ENCODE measurements at places on chromosomes 2 and 18.

GRCh38 chr2:239200646-239201530, 199.9 kb downstream of the HDAC4 start:
- no peak for DNase-seq

DNA sequence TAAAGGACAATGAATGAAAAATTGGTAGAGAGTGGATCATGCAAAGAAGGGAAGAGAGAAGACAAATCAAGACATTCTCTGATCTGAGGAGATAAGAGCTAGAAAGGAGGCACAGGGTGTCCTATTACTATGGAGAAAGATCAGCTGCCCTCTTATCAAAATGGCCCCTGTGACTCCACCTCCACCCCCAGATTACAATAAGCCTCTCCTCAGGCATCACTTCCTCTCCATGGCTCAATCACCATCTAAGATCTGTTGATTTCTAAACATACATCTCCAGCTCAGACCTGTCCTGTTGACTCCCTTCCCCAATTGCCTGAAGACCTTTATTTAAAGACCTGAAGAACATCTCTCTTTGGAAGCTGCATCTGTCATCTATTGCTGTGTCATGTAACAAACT, 43.2 kb downstream of the SP100 start:
- DNase-seq: no peak

DNA sequence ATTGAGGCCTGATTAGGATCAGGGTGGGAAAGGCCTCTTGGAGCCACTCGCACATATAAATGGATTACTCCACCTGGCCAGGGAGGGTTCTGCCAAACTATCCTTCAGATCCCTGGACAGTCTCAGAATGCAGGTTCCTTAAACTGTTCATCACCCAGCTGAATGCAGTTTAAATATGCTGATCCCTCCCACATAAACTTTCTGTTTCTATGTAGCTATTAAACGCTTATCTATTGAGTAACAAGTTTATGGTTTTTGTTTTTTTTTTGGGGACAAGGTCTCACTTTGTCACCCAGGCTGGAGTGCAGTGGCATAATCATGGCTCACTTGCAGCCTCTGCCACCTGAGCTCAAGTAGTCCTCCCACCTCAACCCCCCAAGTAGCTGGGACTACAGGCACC, 1.9 kb downstream of the CAD start:
- no peak for DNase-seq

GRCh38 chr2:186554429-186554828, 35.4 kb upstream of the ITGAV start:
- DNase-seq: no peak

- DNase-seq: no peak
Observed at GRCh38 chr2:38093527-38094165, 17.7 kb upstream of the CYP1B1 start.

DNA sequence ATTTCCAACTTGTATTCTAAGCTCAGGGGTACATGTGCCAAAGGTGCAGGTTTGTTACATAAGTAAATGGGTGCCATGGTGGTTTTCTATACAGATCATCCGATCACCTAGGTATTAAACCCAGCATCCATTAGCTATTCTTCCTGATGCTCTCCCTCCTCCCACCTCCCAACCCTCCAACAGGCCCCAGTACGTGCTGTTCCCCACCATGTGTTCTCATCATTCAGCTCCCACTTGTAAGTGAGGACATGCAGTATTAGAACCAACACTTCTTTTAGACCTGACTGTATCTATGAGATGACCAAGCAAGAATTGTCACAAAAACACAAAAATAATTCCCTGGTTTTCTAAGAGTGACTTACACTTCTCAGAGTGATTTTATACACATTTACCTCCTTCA, 83.0 kb downstream of the VIT start:
- no peak for DNase-seq

- no peak for DNase-seq
Observed at GRCh38 chr2:163640542-163641193, 95.1 kb downstream of the FIGN start.

DNA sequence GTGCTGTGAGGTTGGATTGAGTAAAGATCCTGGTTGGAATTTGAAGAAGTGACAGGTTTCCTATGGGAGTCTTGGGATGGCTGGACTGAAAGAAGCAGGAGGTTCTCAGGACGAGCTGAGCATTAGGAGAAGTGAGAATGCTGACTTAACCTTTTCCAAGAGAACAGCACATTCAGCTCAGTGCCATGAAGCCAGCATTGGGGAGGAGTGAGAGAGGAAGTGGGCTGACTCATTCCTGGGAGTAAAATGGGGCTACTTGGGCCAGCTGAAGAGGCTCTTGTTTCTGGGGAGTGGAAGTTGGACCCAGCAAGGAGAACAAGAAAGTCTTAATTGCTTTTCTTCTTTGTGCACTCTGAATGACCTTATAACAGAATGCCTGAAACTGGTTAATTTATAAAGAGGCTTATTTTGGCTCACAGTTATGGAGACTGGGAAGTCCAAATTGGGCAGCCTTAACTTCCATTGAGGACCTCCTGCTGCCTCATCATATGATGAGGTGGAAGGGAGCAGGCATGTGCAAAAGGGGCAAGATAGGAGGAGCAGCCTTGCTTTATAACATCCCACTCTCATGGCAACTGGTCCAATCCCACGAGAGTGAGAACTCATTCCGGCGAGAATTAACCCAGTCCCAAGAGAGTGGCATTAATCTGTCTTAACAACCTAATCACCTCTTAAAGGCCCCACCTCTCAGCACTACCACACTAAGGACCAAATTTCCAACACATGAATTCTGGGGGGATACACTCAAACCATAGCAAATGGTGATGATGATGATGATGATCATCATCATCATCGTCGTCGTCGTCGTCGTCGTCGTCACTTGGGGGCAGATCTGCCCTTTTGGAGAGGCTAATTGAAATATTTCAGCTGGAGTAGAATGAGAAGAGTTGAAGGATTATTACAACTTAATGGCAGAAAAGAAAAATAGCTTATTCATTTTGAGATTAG, 26.1 kb downstream of the DGUOK start:
- DNase-seq: peak; percentile 23

GRCh38 chr2:138626148-138626547, 124.6 kb downstream of the SPOPL start:
- no peak for DNase-seq
